ENCODE measurements at places on chromosomes 5 and 9.

DNA sequence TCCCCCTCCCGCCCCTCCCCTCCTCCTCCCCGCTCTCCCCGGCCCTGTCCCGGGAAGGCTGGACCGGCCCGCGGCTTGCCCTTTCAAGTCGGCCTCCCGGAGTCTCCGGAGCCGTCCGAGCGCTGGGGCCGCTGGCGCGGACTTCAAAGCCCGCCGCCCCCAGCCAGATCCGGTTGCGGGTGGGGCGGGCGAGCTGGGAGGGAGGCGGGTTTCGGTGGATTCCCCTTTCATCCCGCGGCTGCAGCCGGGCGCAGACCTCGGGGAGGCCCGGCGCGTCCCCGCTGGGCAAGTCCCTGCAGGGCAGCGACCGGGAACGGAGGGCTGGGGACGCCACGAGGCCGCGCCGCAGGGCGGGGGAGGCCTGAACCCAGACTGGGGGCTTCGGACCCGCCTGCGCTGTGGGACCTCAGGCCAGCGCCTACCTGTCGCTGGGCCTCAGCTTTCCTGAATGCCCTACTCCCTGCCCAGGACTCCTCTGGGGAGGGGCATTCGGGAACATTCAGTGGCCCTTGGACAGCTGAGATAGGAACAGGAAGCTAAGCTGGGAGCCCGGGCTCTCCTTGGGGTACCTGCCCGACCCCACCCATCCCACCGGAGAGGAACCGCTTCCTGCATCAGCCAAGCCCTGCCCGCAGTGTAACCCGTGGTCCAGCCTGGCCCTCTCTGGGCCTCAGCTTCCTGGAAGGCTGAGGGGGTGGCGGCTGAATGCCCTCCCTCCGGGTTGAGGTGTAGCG, 23.4 kb downstream of the C9orf50 start:
- DNase-seq, result no peak

GRCh38 chr9:106218854-106219253, 524.5 kb downstream of the TMEM38B start:
- no peak for DNase-seq

DNA sequence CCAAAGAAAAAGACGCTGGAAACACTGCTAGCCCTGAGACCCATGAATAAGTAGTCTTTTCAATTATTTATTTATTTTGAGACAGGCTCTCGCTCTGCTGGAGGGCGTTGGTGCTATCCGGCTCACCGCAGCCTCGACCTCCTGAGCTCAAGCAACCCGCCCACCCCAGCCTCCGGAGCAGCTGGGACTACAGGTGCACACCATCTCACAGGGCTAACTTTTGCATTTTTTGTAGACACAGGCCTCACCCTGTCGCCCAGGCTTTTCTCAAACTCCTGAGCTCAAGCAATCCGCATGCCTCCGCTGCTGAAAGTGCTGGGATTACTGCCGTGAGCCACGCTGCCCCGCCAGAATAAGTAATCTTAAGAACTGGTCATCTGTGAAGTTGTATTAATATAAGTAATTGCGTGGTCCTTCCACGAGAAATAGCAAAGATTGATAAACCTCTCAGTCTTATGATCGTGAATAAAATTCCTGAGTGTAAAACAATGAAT, 1.6 kb downstream of the ANXA2R start:
- no peak for DNase-seq

GRCh38 chr5:140399979-140400729, 1.5 kb upstream of the ANKHD1 start:
- no peak for DNase-seq

DNA sequence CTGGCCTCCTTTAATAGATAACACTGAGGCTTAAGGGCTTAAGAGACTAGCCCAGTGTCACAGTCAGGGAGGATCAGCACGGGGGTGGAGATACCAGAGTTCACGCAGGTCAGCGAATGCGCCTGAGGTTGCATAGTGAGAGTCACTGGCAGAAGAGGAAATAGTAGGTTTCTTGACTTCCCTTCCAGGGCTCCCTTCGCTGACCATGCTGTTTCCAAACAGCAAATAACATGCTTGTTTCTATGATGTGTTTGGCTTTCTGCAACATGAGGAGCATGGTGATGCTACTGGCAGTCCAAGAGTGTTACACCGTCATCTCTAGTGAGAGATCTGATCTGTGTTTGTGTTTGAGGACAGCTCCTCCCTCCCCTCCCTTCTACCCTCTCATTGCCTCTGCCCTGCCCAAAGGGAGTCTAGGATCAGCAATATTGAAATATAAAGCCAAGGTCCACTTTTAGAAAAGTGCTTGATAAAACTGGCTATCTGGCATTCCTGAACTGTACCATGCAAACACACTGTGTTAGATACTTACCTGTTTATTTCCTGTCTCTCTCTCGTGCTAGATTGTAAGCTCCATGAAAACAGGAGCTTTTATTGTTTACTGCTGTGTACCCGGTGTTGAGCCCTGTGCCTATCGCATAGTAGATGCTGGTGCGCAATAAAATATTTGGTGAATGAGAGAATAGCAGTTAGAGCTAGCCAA, 12.3 kb downstream of the TLE4 start:
- DNase-seq, result no peak

GRCh38 chr5:100424787-100425186, 110.4 kb upstream of the FAM174A start:
- no peak for DNase-seq

DNA sequence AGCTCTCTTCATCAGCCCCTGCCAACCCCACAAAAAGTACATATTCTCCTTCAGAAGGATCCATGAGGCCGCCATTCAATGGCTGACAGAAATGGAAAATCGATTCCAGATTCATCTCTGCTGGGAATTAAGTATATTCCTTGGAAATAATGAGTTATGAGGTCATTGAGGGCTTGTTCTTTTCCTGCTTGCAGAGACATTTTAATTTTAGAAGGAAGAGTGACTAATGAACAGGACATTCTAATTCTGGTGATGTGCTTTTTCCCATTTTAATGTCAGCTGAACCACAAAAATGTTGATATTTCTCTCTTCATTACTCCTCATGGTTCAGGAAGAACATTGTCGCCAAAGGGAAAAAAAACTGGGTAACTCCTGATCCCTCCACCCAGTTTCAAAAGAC, 314.0 kb downstream of the PIK3R1 start:
- DNase-seq, result no peak

DNA sequence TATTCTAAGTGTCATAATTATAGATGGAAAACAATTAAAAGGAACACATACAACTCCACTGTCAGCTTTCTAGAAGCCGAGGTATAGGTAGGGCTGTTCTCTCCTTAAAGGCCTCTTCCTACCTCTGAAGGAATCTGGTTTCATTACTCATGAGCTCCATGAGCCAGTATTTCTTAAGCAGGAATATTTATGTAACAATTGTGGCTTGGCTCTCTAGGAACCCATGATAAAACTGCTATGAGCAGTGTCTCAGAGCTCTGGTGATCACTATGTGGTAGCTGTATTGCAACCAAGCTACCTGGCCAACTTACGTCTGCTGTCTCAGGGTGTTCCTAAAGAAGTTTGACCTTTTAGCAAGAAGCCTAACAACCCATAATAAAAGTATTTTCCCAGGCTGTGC, 157.7 kb downstream of the CEP120 start:
- DNase-seq, result no peak

DNA sequence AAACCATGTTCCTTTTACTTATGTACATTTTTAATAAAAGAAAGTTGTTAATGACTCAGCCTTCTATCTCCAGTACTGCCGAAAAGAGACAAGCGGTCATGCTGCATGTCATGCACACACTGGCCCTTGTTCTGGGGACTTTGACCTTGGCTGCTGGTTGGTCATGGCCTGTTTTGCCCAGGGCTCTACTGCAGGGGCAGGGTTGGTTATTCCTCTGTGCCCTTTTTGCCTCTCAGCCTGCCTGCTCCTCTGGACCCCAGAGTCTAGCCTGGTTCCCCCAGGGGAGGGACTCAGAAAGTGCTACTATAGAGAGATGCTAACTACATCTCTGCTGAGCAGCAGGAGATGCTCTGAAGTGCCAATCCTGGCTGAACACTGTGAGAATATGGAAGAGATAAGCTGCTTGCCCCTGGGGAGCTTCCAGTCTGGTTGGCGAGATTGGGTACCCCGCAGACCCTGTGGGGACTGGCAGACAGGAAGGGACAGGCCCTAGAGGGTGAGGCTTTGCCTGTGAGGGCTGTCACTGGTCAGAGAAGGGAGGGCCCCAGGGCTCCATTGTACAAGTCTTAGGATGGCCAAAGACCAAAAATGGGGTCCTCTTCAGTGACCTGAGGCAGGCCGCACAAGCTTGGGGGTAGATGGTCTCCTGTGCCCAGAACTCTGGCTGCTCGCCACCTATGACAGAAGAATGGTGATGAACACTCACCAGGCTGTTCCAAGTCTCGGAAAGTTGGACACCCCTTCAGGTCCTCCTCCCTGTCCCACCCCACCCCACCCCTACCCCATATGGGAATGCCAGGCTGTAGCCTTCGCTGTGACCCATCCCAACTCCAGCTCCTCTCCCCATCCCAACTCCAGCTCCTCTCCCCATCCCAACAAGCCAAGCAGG, 14.3 kb downstream of the IRF1 start:
- no peak for DNase-seq

DNA sequence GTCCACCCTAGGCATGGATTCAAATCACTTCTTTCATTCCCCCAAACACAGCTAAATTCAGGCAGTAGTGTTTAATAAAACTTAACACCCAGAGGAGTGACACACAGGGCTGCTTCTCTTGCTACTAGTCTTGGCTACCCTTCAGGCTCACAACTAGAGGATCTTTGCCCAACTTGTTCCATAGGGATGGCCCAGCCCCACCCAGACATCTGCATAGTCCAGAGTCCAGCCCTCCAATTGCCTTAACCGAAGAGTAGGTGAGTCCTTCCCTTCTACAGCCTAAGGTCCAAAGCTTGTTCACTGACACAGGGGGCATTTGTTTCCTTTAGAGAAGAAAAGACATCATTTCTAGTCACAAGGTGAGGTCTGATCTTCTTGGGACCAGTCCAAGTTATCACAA, 15.2 kb upstream of the RXFP3 start:
- DNase-seq, result no peak

- no peak for DNase-seq
Measured at GRCh38 chr9:88814577-88814976, 176.7 kb upstream of the S1PR3 start.

GRCh38 chr5:154194345-154195329, 4.1 kb downstream of the GALNT10 start:
- no peak for DNase-seq

Data from stimulated activated CD8-positive, alpha-beta memory T cell treated with anti-CD3 and anti-CD28 coated beads, Interleukin-2, amount 100 ng/mL, for 48 hours (primary cell).